ENCODE measurements at places on chromosomes 1 and 21.
A peak's percentile ranks its signal among the peaks of the same experiment; 100 is the strongest.

GRCh38 chr1:25113086-25113485 is 119.2 kb downstream of the SYF2 start:
- DNase-seq = no peak

DNA sequence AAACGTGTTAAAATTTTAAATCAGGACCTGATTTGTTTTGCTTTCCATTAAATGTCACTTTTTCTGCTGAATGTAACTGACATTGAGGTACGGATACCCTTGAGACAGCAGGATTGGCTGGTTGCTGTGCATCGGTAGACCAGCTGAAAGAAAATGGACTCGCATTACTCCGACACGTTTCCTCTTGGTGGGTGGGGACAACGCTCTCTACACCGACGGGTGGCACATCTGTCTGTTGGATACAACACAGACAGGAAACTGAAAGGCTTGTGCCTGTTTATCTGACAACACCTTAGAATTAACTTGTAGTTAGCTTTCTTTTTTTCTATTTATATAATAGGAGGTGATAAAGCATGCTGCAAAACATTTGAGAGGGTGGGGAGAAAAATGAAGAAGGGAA is 19.4 kb downstream of the PRPF38A start:
- DNase-seq = peak; percentile 81

DNA sequence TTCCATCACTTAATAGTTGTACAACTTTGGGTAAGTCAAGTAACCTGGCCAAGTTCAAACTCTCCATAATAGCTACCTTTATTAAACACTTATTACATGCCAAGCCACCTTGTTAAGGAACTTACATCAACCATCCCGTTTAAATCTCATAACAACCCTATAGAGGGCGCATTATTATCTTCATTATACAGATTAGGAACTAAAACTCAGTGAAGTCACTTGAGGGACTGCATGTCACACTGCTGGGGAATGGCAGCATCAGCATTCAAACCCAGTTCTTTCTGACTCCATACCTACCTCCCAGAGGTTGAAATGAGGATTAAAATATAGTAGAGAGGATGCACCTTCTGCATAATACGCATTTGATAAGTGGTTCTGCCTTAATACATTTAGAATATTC is 47.1 kb upstream of the PLA2G2C start:
- peak; percentile 28 for DNase-seq

- DNase-seq = no peak
Observed at GRCh38 chr1:222751255-222751654, 14.3 kb downstream of the FAM177B start.
